GDM1 (cell line): ENCODE measurements at places on chromosomes 2 and 18.

GRCh38 chr18:3916082-3916481, 466.1 kb downstream of the TGIF1 start:
- no peak for DNase-seq

DNA sequence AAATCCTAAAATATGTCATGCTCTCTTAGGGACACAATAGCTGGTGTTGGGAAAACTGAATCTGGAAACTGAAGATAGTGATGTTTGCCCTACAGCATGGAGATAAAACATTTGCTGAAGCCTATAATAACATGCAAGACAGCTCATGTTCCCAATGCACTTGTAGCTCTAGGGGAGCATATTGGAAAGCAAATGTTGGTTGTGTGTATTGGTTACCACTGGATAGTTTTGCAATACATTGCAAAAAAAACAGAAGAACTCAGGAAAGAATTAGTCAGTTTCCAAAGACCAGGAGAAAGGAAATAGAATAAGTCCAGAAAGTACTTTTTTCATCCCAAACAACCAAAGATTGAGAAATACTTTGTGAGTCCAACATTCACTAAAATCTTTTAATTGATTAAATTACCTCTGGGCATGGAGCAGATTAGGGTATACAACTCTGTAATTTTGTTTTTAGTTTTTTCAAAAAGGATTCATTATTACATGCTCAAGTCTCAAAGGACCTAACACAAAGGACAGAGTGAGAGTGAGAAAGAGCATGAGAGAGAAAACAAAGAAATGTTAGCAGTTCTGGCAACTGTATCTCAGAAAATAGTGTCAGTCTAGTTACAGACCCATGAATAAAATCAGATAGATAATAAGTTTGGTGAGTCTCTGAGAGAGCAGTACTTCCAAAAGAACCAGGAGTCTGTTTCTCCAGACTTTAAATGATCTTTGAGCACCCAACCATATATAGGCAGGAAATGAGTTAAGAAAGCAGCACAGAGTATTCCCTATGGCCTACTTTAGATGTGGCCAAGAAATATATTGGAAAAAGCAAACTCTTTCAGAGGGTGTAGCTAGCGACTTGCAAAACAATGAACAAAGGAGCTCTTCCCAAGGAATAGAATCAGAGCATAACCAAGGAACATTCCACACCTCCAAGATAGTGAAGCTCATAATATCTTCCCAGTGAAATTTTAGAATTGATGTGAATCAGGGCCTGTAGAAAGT, 36.6 kb upstream of the COL3A1 start:
- DNase-seq, result no peak

DNA sequence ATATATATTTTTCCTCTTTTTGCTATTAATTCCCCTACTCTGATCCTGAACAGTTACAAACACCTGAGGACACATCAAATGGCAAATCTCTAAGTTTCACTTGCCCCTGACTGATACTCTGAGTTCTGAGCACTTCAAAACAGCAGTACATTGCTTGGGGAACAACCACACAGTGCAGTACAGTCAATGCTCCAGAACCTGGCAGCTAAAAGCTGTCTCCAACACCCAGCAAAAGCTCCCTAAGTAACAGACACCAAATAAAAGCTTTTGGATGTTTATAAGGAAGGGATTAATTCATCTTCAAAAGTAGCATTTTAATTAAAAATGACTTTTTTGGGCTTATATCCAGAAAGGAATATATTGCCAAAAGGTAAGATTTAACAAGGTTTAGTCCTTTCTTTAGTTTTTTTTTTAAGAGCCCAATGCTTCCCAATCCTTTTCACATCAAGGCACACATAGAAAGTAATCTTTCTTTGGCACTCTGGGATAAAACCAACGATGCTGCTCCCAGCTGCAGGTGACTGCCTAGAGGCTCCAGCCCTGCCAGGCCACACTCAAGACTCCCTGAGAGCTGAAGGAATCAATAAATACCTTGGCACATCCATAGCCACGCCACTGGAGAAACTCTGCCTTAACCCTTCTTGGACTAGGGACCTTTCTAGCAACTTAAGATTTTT, 164.9 kb upstream of the ZFP36L2 start:
- no peak for DNase-seq

DNA sequence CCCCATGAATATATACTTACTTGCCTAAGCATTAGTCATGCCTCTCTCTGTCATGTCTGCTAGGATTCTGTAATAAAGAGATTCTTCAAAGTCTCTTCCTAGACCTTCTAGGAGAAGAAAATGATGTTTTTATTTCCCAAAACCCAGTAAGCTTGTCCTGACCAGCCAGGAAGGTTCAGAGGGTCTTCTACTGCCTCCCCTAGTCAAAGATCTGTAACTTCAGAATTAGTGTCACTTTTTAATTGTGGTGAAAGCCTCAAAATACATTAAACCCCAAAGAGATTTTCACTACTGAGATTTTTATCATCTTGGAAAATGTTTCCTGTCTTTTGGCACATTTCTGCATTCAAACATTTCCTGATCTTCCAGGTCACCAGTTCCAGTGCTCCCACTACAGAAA, 232.9 kb upstream of the STK17B start:
- DNase-seq, result no peak

- no peak for DNase-seq
These were observed 261.1 kb upstream of the ZEB2 start for GRCh38 chr2:144780983-144781382.

DNA sequence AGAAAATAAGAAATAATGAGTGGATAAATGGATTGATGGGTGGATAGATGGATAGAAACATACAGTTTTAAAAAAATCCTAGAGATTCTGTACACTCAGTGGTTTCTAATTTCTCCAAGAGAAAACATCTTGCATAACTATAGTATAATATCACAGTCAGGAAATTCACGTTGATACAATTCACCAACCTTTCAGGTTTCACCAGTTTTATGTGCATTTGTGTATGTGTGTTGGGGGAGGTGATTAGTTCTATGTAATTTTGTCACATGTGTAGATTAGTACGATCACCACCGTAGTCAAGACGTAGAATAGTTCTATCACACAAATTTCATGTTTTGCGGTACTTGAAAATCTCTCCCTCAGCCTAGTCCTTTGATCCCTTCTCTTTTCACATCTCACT, 288.2 kb upstream of the LRATD1 start:
- no peak for DNase-seq

- DNase-seq, result no peak
These were observed 5.4 kb downstream of the KHK start for GRCh38 chr2:27091746-27092695.

- no peak for DNase-seq
These were observed 506.8 kb upstream of the ZEB2 start for GRCh38 chr2:145026456-145027455.

GRCh38 chr2:102310964-102311640, at the start of gene IL1RL1:
TSS of gene IL1RL1 (plus strand) at chr2:102311563. CDS start at chr2:102338265, 26,702 bp downstream.
- no peak for DNase-seq

DNA sequence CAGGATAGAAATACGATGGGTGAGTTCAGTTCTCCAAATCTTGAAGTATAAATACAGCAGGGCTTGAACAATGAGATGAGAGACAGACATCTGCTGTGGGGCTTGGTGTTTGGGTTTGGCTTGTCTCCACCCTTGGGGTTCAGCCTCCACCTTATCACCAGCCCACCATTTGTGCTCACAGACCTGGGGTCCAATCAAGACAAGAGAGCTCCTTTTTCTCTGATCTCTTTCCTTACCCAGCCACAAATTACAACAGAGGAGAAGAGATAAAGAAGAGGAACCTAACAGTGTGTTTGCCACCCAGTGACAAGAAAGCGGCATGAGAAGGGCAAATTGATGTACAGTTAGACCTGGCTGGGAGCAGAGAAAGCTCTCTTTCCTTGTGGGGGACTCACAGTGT, 204.5 kb upstream of the CXCR4 start:
- DNase-seq, result no peak
